ENCODE measurements at places on chromosomes 7 and 10.

DNA sequence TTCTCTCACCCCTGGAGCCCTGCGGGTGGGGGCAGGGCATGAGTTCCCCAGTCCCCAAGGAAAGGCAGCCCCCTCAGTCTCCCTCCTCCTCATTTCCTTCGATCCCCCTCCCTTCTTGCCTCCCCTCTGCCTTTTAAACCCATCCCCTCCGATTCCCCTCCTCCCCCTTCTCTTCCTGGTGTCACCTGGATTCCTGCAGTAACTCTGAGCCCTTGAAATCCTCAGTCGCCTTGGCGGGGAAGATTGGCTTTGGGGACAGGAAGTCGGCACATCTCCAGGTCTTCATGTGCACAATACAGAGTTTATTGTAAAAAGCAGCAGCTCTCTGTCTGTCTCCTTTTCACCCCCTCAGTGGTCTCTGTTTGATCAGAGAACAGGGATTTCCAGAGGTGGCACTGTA, 1.3 kb upstream of the MUC12 start:
- no peak for DNase-seq

GRCh38 chr7:47688311-47689100, 106.6 kb upstream of the TNS3 start:
- DNase-seq, result no peak

GRCh38 chr10:19874791-19875190, 58.6 kb downstream of the PLXDC2 start:
- DNase-seq, result no peak

DNA sequence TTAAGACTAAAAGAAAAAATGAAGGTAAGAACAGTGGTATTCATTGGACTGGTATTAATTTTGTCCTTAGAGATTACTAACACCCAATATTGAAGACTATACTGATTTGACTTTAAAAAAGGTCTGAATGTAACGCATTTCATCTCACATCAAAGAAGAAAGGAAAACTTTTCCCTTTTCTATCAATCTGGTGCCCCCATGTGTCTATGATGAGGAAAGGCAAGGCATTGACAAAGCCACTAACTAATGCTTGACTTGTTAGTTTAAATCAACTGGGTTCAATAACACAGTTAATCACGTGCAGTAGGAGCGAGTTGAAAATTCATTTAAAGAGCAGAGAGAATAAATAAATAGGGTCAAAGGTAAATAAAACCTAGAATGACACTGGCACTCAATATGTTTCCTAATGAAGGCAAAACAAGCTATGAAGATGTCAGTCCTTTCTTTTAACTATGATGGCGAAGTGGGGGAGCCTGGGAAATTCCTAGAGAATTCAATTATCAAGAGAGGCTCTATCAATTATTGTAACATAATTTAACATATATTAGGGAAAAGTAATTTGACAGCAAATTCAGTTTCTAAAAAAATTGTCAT, 180.9 kb downstream of the ANK3 start:
- no peak for DNase-seq

DNA sequence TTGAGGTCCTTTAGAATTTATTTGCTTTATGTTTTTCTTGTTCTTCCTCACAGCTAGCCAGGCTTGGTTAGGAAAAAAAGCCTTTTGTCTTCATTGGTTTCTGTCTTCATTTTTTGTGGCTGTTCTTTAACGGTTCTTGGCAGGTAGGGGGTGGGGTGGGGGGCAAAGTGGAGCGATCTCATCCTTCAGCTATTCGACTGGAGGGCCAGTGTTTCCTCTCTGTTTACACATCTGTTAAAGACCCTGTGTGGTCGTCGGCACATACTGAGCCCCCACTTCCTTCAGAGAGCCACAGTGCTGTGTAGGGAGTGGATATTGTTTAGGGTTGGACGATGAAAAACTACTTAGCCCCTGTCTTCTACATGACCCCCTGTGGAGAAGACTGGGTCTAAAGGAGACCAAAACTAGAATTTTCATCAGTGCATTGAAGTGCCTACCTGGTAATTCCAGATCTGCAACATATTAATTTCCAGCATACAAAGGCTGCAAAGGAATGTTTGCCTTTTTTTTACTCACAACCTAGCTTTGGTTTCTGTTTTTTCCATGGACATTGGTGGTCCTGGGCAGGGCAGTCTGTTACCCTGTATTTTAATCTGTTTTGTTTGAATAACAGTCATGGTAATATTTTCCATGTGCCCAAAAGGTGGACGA, 29.0 kb downstream of the PRPF18 start:
- DNase-seq, result no peak

DNA sequence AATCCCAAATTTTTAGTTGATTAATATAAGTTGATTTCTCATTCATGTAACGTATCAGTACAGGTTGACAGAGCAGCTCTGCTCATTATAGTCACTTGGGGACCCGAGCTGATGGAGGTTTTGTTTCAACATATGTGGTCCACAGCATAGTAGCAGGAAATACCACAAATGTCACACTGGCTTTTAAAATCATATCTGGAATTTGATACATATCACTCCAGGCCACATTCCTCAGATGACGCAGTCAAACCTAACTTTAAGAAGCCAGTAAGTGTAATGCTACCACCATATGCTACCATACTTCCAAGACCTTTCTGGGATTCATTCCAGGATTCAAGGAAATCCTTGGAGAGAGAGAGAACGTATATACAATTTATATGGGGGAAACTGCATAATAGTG, 156.3 kb downstream of the PHF14 start:
- DNase-seq, result peak; percentile 86

DNA sequence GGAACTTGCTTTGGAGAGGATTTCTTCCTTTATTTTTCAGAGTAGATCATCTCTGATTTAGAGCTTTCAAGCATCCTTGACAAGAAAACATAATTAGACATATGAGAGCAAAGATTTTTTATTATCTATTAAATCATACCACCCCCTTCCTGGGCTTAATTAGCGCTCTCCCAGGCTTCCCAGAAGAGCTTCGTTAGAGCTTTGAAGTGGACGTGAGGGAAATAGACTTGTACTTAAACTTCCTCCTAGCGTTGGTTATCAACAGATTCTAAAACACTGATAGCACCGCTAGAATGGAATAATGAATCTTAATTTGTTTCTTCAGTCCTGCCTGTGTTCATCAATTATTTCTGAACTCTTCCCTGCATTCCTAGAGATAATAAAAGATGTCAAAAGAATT, 173.9 kb upstream of the STK17A start:
- no peak for DNase-seq

GRCh38 chr7:136359333-136359903, 382.3 kb upstream of the MTPN start:
- no peak for DNase-seq

GRCh38 chr7:77798394-77799077, at the start of the genes PHTF2 and TMEM60:
Gene PHTF2 (plus strand): TSS chr7:77798773.
Gene TMEM60 (minus strand): TSS chr7:77798434. CDS start chr7:77794373, 4,061 bp downstream.
- peak; percentile 99 for DNase-seq

DNA sequence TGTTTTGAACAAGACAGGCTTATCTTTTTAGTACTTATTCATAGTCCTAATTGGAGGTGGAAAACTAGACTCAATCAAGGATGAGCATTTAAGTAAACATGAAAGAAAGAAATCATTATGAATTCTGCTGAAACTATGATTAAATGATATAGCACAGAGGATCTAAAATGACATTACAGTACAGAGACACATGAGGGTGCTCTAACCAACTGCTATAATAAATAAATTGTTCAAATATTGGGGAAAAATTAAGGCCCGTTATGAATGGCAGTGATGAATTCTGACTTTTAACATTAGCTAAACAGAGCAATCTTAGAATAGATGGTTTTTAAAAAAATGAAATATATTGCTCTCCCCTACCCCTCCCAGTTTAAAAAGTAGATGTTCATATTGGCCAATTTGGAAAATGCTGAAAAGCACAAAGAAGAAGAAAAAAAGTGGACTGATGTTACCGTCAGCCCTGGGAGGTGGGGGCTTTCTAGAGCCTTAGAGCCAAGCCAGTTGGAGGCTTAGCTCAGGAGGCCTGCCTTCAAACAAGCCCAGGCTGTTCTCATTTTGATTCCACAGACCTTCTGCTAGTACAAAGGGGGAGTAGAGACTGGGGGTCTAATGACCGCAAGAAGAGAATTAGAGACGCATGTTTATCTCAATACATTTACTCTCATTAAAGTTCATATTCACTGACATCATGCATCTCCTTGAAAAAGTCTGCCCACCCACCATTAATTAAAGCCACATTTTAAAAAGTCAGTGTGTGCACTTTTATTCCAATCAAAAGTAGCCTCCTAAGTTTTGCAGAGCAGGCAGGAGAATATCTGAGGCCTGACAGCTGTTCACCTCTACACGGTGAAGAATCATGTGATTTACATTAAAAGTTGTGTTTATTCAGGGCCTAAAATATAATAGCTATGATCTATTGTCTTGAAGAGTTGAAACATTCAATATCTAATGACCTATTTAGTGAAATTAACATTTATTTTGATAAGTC, 10.0 kb downstream of the WNT2 start:
- DNase-seq, result no peak

- DNase-seq, result no peak
These were observed 21.8 kb downstream of the ZNF775 start for GRCh38 chr7:150400788-150401423.

- no peak for DNase-seq
These were observed 12.0 kb upstream of the AKR1B1 start for GRCh38 chr7:134470864-134471263.

GRCh38 chr7:77734659-77735421, 38.6 kb downstream of the RSBN1L start:
- DNase-seq, result no peak

GRCh38 chr7:149304006-149304405, 42.0 kb downstream of the ZNF783 start:
- DNase-seq, result no peak

- no peak for DNase-seq
These were observed at the start of gene SLC29A4 for GRCh38 chr7:5282543-5283316. Gene SLC29A4 (plus strand): TSS chr7:5282943. CDS start chr7:5287817, 4,874 bp downstream.

DNA sequence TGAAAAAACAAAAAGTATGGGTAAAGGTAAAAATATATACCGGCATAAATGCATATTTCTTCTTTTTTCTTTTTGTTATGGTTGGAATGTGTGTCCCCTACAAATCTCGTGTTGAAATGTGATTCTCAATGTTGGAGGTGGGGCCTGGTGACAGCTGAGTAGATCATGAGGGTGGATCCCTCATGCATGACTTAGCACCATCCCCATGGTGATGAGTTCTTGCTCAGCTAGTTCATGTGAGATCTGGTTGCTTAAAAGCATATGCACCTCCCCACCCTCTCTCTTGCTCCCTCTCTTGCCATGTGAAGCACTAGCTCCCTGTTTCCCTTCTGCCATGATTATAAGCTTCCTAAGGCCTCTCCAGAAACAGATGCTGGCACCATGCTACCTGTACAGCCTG, 93.3 kb downstream of the HYCC1 start:
- DNase-seq, result no peak

DNA sequence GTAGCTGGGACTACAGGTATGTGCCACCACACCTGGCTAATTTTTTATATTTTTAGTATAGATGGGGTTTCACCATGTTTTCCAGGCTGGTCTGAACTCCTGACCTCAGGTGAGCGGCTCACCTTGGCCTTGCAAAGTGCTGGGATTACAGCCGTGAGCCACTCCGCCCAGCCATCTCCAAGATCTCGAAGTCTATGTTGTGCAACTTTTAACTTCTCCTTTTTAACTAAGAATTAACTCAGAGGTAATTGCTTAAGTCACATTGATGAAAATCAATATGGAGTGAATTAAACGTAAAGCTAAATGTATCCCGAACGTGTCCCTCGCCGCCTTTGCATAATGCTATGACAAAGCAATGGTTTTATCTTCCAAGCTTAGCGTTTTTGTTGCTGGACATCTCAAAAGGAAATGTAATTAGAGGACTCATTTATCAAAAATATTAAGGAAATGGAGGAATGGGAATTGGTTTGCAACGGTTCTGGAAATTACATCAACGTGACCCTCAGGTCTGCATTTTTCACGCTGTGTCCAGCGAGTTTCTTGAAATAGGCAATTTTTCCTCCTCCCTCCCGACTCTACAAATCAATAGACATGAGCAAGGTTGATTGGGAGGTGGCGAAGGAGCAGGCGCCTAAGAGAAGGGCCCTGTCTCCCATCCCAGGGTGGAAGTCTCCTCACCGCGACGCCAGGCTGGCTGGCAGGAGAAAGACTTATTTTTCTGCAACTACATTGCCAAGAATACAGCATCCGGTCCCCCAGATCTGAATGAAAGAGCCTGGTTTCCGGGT, 89.8 kb downstream of the TMEM130 start:
- no peak for DNase-seq

DNA sequence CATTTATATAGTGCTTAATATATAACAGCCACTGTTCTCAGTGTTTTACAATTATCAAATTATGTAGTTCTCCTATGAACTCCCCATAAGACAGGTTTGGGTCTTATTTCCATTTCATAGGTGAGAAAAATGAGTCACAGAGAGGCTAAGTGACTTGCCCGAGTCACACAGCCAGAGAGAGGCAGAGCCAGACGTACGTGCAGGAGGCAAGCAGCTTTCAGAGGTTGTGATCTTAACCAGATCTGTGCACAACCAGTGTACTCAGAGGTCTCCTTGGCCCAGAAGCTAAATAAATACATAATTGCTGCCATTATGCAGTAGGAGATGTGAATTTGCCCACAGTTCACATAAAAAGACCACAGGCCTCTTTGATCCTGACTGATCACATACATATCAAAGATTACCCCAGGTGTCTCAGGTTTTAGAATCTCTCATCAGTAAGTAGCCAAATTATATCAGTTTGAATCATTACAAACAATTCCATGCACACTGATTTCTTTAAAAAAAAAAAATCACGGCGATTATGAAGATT, 304.7 kb upstream of the AOAH start:
- no peak for DNase-seq

GRCh38 chr7:7672545-7673239, 32.1 kb downstream of the UMAD1 start:
- no peak for DNase-seq

GRCh38 chr7:41832941-41833340, 130.1 kb upstream of the INHBA start:
- DNase-seq, result no peak

DNA sequence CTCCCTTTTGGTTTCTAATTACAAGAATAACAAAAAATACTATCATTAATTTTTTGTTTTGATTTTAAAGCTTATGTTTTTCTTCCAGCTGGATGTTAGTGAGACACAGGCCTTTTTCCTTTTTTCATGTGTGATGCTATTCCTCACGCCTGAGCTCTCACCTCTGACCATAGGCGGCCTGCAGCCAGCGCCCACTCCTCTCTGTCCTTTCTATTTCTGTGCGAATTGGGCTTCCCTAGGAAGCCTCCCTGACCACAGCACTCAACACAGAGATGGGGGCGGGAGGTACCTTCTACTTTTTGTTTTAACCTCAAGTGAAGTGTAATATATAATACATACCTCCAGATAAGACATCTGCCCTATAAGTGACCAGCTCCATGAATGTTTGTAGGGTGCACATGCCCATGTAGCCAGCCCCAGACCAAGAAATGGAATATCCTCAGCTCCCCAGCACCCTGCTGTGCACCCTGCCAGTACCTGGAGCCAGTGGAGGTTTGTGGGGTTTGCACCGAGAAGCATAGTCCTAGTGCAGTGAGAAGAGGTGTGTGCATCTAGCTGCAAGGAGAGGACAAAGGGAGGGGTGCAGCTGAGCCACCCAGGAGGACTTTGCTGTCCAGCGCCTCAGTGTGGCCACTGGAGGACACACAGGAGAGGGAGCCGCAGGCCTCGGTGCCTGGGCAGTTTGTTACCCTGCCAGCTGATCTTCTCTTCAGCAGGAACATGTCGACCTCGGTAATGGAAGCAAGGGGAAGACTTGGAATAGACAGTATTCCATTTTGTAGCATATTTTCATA, 38.5 kb downstream of the BNIP3 start:
- DNase-seq, result no peak
